ENCODE measurements at places on chromosomes 2 and 18. TPM values are rescaled to one million over a fixed set of nuclear protein-coding genes. Genes with fewer than 3 reads are reported as not detected.

Gene SKOR2
- not detected for polyA plus RNA-seq

GRCh38 chr18:23257686-23258565 lies 122.6 kb downstream of the CABLES1 start:
- DNase-seq, result peak; percentile 61

- peak; percentile 78 for DNase-seq
Measured at GRCh38 chr2:17538844-17539554, 1.5 kb upstream of the VSNL1 start.

DNA sequence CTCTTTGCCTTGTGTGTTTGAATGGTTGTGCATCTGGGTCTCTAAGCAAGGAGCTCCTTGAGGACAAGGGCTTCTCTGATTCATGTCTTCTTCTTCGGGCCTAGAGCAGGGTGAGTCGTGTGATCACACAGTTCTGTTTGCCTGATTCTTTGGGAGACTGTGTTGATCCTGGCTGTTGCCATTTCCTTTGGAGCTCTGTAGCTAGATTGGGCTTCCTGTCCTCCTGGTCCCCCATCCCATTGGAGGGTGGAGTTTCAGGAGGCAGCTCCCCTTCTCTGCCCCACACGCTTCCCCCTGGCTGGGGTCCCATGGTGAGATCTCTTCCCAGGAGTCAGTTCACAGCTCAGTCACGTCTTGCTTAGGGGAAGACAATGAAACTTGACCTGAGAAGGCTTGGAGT lies 92.8 kb downstream of the TRIB2 start:
- DNase-seq, result no peak

All from fibroblast of lung (primary cell).